ENCODE measurements at places on chromosomes 3 and 15.

DNA sequence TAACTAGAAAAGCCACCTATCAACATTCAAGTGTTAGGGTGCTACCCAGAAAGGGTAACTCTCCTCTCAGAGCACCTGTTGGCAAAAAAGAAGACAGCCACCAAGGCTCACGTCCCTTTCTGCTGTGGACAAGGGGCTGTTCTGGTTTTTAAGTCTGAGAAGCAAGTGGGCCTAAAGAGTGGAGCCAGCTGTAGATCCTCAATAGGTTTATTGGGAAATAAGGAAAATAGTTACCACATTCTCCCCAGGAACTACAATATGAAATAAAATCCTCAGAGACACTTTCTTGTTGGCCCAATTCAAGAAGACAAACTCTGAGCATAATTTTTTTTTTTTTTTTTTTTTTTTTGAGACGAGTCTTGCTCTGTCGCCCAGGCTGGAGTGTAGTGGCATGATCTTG lies 35.8 kb downstream of the LRIG1 start:
- DNase-seq = no peak

DNA sequence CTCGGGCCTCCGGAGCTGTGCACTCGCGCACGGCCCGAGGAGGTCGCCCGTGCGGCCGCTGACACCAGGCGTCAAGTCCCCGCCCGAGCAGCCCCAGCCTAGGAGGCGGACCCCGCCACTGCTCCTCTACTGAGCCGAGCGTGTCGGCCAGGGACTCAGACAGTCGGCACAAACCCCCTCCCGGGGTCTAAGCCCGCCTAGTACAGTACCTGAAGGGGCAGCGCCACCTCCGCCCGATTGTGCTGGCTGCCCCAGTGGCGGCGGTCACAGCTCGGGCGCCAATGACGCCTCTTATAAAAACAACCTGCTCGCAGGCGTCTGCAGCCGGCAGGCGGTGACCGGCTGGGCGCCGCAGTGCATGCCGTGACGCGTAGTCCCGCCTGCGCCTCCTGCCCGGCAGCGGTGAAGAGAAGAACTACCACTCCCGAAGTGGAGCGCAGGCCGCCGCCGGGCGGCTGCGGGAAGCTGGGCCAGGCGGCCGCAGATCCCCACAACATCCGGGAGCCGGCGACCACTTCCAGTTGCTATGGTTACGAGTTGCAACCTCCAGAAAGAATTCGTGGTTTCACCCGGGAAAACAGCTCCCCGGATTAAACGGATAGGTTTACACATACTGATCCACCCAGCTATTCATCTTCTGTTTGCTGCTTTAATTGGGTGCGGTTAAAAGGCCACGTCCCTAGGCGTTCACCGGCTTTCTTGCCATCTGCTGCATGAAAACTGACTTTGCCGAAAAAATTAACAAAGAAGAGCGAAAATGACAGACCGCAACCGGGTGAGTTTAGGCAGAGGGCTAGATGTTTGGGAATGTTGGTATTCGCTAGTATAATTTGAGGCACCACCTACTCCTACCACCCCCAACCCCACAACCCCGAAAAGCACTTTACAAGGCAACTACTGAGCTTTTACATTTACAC lies at the start of the genes CCPG1 and PIERCE2:
TSS of gene CCPG1 (minus strand) at position 348 of the 917 bp plus-strand sequence. CDS start 18,935 bp downstream, outside the sequence.
TSS of gene PIERCE2 (plus strand) at position 484 of the 917 bp plus-strand sequence. CDS start at position 758, 274 bp downstream.
- peak; percentile 87 for DNase-seq

GRCh38 chr3:97200387-97200786 lies 386.0 kb downstream of the EPHA6 start:
- DNase-seq = no peak

- DNase-seq = no peak
Observed at GRCh38 chr3:177213801-177214535, 16.7 kb upstream of the TBL1XR1 start.

GRCh38 chr15:50210462-50211157 lies 28.6 kb downstream of the SLC27A2 start:
- DNase-seq = no peak

GRCh38 chr3:31133541-31133940 lies 239.1 kb upstream of the GADL1 start:
- DNase-seq = no peak

DNA sequence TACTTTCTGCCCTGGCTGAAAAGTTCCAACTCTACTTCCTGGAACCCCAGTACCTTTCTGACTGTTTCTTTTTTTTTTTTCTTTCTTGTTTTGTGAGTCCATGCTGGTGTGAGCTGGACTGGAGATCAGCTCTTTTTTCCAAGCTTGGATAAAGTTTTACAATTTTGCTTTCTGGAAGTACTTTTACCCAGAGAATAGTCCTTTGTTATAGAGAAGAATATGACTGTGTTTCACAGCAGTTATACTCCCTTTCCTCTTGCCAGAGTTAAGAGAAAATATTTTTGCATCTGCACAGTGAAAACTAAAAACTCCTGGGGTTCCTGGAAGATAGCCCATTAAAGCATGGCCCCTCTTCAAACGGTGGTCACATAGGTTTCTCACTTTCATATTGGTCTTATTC lies 1100.6 kb downstream of the OTOL1 start:
- no peak for DNase-seq

GRCh38 chr3:140468407-140468806 lies 209.5 kb upstream of the TRIM42 start:
- DNase-seq = no peak

GRCh38 chr3:42190701-42191442 lies 75.1 kb downstream of the CCK start:
- peak; percentile 36 for DNase-seq

- DNase-seq = no peak
Observed at GRCh38 chr3:130688015-130688688, 58.5 kb downstream of the PIK3R4 start.

- no peak for DNase-seq
Observed at GRCh38 chr3:110946810-110947209, 124.8 kb upstream of the NECTIN3 start.

DNA sequence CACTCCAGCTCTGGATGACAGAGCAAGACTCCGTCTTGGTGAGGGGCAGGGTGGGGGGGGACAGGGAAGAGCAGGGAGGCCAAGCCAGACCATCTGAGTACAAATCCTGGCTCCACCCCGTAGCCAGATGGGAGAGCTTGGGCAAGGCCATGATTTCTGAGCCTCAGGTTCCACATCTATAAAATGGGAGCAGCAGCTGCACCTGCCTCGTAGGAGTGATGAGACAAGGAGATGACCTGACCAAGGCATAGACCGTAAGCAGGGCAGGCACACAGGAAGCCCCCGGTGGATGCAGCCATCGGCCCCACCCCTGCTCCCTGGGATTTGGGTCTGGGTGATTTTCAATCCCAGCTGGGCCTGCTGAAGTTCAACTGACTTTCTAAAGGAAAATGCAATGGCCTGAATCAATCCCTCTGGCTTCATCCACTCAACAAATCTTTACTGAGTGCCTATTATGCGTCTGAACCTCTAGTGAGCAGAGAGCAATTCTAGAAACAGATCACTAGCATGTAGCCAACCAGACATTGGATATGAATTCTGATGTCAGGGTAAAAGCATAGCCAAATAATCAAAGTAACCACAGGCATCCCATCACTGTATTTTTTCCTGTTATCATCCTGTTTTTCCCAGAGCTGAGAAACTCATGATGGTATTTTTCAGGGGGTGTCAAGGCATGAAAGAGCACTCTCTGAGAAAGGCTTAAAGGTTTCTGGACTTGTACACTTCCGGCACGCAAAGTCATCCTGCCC lies 141.2 kb downstream of the NUP210 start:
- DNase-seq = no peak

DNA sequence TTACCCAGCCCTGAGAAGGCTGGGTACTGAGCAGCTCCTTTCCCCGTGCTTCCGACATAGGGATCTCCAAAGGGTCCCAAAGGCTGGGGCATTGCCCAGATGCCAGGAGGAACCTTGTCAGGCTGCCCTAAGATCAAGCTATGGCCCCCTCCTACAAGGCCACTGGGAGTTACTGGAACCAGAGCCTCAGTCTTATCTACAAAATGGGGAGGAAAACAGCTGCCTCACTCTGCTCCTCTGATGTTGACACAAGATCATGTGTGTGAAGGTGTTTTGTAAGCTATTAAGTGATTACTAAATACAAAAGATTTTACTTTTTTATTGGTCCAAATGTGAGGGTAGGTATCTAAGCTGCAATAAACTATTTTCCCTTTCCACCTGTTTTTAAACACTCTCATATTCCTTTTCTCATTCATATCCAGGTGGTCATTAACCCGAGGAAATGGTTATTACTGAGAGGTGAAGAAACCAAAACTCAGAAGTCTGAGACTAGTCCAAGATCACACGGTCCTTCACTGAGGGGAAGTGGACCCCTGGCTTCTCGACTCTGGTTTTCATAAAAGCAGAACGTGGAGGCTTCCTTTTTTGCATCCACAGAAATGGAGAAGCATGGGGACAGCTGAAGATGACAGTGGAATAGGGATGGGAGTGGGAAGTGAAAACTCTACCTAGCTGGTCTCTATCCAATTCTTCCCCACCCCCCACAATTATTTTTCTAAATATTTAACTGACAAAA lies 1.7 kb downstream of the ARPIN start:
- no peak for DNase-seq

- no peak for DNase-seq
Observed at GRCh38 chr3:135090020-135090717, 295.1 kb downstream of the EPHB1 start.

DNA sequence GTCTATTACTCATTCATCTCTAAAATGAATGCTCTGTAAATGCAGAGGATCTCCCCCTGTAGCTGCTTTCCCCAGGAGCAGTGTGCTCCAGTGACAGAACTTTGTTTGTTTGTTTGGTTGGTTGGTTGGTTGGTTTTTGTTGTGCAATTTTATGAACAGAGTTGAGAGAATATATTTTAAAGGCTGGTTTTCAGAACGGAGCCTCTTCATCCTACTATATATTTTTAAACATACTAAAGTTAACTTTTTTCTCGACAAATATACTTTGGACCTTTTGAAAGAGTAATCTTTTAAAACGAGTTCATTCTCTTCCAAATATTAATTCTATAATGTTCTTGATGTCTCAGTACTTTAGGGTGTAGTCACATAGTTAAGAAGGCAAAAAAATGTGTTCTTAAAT lies 20.2 kb downstream of the RYR3 start:
- no peak for DNase-seq

DNA sequence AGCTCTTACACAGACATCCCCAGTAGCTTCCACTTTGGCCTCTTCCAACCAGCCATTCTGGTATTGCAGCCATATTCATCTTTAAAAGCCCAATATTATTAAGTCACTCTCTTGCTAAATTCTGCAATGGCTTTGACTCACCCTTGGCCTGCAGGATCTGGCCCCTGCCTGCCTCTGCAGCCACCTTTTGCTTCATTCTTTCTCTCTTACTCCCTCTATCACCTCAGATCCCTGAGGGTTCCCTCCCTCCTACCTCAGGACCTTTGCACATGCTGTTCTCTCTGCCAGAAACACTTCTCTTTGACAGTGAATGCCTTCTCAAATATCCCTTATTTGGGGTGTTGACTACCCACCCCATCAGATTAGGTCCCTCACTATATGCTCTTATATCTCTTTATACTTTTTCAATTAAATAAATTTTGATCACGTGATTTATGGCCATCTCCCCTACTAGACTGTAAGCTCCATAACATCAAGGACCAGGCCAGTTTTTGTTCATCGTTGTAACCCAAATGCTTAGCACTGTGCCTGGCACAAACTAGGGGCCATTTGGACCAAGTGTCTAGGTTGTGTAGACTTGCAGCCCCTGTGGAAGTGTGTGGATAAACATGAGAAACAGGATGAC lies 32.3 kb upstream of the UBE2Q2 start:
- DNase-seq = no peak

DNA sequence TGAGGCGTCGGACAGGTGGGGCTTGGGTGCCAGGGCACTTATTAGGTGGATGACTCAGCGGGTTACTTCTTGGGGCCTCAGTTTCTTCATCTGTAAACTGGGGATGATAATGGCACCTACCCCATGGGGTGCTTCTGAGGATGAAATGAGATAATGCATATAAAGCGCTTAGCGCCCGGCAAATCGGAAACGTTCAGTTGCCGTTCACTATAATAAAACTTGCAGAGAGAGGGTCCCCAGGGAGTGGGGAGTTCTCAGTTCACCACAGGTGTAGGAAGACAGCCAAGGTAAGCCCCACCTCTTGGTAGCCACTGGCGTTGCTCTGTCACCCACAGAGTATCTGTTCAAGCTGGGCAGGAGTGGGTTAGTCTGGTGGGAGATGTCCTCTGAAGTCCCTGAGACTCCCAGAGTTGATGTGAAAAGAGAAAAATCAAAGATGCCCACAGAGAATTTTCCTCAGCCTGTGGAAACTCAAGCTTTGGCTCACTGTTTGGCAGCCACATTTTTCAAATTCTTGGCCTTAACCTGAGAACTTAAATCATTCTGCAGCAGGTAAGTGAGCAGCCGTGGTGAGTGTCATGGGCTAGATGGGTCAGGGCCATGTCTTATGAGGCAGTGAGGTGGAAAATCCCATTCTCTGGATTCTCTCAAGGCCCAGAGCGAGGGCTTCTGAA lies 221.5 kb upstream of the BHLHE40 start:
- no peak for DNase-seq

GRCh38 chr3:51353131-51353530 lies 32.0 kb upstream of the MANF start:
- DNase-seq = no peak
